ENCODE measurements at places on chromosomes 16 and 17.

GRCh38 chr16:252366-253337, 18.0 kb downstream of the FAM234A start:
- DNase-seq: no peak

DNA sequence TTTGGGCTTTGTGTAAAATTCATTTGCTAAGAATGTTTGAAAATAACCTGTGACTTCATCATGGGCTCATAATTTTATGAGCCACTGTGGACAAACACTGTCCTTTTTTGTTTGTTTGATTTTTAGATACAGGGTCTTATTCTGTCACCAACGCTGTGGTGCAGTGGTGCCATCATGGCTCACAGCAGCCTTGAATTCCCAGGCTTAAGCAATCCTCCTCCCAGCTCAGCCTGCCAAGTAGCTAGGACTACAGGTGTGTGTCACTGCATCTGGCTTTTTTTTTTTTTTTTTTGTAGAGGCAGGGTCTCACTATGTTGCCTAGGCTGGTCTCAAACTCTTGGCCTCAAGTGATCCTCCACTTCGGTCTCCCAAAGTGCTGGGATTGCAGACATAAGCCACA, 8.3 kb downstream of the TEX2 start:
- no peak for DNase-seq

DNA sequence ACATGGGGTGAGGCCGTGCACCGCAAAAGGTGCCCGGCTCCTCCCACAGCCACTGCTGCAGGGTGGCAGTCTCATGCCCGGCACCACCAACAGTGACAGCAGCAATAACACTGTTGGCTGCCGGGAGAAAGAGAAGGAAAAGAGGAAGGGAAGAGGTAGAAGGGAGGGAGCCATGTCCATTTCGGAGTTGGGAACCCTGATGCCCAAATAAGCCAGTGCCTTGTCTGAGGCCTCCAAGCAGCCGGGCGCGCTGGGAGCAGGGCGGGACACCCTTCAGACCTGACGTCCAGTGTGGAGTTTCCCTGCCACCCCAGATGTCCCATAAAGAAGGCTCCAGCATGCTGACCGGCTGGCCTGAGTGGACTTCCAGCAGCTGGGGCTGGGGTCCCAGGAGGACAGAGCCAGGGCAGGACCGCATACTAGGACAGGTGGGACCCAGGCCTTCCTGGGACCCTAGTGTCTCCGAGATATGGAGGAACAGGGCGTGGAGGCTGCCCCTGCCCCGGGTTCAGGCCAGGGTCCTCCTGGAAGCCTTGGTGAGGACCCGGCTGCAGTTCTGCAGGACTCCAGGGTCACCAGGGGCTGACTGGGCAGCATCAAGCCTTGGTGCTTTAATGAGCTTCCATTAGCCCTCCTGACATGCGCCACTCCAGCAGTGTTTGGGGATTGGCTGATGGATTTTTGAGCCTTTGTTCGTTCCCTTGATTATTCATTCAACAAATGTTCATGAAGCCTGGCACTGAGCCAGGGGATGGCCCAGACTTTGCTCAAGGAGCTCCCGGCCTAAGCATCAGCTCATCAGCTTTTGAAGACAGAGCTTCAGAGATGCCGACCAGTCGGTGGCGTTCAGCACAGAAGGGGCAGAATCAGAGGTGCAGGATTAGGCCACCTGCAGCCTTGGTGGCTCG, 223.6 kb upstream of the CIBAR2 start:
- no peak for DNase-seq

- no peak for DNase-seq
Observed at GRCh38 chr16:19929062-19929511, 44.4 kb upstream of the GPRC5B start.

DNA sequence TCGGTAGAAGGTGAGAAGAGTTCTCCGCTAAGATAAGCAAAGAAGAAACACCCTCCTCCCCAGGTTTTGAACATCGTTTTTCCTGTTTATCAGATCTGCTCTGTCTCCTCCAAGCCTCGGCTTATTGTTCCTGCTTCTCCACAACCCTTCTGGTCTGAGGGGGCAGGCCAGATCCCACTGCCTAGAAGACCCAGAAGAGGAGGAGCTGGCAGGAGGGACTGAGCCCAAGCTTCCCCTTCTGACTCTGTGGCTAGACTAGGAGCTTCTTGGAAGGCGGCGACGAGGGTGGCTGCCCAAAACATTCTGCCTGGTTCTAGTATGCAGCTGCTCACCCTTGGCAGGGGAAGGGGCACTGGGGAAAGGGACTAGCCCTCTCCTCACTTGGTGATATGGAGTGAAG, 5.2 kb upstream of the HOXB5 start:
- DNase-seq: no peak

- DNase-seq: no peak
Observed at GRCh38 chr16:74577882-74578366, 29.0 kb downstream of the GLG1 start.

DNA sequence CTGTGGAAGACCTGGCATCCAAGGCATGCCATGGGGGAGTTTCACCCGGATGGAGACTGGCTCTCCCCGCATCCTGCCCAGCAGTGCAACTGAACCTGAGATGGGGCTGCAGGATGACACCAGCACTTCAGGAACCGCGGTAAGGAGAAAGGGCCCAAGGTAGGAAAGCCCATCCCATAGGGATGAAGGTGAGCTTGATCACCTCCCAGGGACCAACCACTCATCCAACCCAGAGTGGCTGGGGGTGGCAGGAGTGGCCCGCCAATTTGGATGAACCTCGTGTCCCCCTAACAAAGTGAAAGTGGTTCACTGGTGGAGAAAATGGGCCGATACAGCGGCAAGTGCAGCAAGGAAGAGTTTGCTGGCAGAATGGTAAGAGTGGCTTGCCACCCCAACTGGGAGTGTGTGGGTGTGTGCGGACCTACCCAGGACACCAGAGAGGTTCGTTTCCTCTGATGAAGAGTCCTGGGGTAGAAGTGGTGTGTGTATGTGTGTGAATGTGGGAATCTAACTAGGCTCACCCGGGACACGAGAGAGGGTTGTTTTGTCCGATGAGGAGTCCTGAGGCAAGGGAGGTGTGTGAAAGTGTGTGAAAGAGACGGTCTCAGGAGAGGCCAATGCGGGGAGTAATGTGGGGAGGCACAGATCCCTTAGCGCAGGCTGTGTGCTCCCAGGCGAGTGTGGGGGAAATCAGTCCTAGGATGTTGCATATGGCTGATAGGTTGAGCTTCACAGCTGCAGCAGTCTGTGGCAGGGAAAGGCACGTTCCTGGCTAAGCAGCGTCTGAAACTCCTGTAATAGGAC, 22.6 kb downstream of the ACSM1 start:
- DNase-seq: no peak

GRCh38 chr16:75929046-75929445, 202.8 kb upstream of the CPHXL start:
- no peak for DNase-seq

DNA sequence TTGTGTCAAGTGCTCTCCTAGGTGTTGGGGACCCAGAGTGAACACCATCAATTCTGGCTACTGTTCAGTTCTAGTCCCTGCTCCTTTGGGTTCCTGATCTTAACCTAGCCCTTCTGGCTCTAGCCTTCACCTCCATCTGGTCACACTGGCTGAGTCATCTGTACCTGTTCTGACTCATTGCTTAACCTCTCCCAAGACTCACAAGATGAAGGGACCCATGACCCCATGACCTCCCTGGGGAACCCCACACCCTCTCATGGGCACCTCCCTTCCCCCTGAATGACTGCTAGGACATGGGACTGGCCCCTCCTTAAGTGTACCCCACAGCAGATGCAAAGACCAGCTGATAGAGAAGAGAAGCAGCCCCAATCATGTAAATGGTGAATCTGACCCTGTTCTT, 345.8 kb upstream of the CDH5 start:
- DNase-seq: no peak

GRCh38 chr16:83933885-83934683, 19.0 kb upstream of the OSGIN1 start:
- DNase-seq: no peak

- no peak for DNase-seq
Observed at GRCh38 chr17:62791767-62792446, 16.2 kb downstream of the MARCHF10 start.

DNA sequence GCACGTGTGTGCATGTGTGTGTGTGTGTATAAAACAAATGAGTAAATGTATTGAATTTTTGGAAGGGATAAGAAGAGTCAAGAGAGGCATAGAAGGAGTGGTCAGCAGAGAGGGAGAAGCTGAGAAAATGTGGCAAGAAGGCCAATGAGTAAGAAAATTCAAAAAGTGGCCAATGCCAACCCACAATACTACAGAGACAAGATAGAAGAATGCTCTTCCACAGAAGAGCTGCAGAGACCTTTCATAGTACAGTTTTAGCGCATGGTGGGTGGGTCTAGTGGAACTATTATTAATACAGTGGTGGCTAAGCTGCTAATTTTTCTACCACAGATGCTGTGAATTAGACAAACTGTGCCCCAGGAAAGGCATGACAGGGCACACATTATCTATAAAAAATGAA, 233.5 kb downstream of the NTN1 start:
- no peak for DNase-seq

Data from muscle of leg (tissue), 16 donors.